Esophagus squamous epithelium (tissue), 5 donors: ENCODE measurements at places on chromosomes 16 and 17.

GRCh38 chr17:82188001-82188961 is 24.4 kb downstream of the CCDC57 start:
- DNase-seq, result no peak

GRCh38 chr16:84499638-84500037 is 4.8 kb downstream of the MEAK7 start:
- DNase-seq, result no peak

DNA sequence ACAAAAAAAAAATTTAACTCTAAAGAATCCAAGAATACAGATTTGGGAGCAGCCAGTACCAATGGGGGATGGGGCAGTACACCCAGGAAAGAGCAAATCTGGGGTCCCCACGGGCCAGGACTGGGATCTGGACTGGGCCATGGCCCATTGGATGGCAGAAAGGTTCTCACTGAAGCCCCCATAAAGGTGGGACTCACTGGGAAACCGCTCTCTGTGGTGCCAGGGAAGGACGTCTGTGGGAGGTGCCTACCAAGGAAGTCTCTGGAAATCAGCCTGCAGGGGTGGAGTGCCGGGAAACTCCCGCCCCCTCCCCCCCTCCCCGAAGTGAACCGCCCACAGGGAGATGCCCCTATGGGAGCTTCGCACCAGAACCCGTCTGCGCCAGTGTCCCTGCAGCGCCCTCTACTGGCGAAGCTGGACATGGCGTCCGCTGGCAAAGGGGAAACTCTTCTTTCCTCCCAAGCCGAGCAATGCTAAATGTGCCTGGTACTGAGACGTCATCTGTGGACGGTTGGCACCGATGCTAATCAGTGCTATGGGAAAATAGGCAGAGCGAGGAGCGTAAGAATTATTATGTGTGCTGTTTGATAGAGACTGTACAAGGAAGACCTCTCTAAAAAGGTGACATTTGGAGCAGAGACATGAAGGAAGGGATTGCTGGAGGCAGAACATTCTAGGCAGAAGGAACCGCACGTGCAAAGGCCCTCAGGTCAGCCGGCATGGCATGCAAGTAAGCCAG is 671.1 kb downstream of the WWOX start:
- no peak for DNase-seq

GRCh38 chr17:77459018-77459755 is 318.4 kb downstream of the SEC14L1 start:
- no peak for DNase-seq

GRCh38 chr17:49031965-49032928 is 35.1 kb downstream of the IGF2BP1 start:
- no peak for DNase-seq

GRCh38 chr17:67049025-67049739 is 4.8 kb downstream of the CACNG1 start:
- no peak for DNase-seq

GRCh38 chr16:27097800-27098230 is 31.1 kb downstream of the C16orf82 start:
- no peak for DNase-seq

- DNase-seq, result no peak
Measured at GRCh38 chr17:64998436-64999190, 57.9 kb downstream of the GNA13 start.

GRCh38 chr16:53428681-53429080 is 5.6 kb upstream of the RBL2 start:
- DNase-seq, result no peak

DNA sequence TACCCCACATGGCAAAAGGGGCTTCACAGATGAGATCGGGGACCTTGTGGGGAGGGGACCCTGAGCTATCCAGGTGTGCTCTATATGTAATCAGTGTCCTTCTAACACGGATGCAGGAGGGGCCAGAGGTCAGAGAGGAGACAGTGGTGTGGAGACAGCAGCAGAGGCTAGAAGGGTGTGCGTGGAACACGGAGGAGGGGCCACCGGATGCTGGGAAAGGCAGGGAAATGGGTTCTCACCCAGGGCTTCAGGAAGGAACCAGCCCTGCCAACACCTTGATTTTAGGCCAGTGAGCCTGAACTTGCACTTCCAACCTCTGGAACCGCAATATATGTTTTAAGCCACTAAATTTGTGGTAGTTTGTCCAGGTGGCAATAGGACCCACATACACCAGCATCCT is 4.6 kb upstream of the SLC38A8 start:
- no peak for DNase-seq

- no peak for DNase-seq
Measured at GRCh38 chr17:8801135-8801840, 2.1 kb upstream of the MFSD6L start.

DNA sequence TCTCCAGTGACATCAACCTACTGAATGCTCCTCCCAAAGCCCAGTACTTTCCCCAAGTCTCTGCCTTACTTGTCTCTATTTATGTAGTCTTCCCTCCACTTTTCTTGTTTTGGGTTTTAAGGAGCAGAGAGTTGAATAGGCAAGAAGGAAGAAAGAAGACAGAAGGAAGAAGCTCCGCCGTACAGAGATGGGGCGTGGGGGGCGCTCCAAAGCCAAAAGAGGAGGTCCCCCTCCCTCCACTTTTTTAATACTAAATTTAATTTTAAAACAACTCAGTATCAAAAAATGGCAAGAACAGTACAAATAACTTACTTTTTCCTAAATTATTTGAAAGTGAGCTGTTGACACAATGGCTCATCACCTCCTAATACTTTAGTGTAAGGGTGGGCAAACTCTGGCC is 4.6 kb downstream of the EFTUD2 start:
- DNase-seq, result no peak

DNA sequence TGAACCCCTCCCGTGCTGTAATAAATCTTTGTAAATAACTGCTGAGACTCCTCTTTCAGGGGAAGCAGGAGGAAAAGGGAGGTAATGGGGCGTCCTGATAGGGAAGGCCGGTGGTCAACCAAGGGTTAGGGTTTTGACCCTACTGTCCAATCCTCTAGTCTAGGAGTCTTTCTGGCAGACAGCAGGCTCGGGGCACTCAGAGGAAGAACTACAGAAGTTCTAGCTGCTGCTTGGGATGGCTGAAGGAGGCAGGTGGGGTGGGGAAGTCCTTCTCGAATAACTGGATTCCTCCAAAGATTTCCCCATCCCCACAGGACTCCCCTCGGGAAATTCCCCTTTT is 387 bp upstream of the STARD3 start:
- DNase-seq, result no peak

DNA sequence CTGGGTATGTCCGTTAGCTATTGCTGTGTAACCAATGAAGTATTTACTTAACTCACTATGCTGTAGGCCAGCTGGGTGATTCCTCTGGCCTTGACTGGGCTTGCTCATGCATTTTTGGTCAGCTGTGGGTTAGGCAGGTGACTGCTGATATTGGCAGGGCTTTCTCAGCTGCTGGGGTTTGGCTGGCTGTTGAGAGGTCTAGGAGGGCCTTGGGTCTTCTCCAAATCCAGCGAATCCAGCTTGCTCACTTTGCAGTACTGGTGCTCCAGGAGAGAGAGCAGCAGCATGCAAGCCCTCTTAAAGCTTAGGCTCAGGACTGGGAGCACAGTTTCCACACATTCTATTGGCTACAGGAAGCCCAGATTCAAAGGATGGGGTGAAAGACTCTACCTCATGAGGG is 270.1 kb downstream of the PHKB start:
- no peak for DNase-seq

DNA sequence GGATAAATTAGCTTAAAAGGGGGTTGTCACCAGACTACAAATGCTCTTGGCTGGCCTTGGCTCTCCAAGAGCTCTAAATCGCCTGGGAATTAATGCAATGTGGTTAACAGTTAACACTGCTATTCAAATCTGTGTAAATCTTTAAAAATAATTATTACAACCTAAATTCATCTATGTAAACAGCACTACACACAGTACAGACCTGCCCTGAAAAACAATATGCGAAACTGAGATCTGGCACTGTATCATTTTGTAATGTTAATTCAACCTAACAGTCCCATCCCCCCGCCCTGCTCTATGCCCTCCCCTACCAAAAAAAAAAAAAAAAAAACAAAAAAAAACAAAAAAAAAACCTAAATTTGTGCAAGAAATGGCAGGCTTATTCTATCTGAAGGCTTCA is 40.9 kb downstream of the DCUN1D3 start:
- DNase-seq, result no peak

GRCh38 chr17:47896672-47897490 is 845 bp downstream of the SP2 start:
- DNase-seq, result no peak

DNA sequence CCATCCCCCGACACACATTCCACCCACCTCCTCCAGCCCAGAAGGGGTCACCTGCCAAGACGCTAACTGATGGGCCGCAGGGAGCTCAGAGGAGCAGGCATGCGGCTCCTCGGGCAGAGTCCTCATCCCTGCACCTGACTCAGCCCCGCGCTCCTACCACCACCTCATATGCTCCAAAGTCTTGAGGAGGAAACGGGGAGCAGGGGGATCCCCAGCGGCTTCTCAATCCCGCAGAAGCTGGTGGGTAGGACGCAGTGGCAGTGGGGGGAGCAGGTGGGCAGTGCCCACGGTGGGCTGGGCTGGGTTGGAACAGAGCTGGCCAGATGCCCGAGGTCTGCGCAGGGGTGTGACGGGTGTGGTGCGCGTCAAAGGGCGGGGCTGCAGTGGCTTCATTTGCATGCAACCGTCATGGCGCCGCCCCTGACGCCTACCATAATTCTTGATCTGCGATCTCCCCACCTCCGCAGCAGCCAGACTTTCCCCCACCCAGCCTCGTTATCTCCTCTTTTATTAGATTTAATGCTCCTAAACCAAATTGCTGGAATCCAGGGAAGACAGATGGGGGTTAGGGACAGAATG is 39.0 kb upstream of the EMP2 start:
- no peak for DNase-seq

GRCh38 chr16:57894390-57895080 is 76.4 kb downstream of the CNGB1 start:
- no peak for DNase-seq

DNA sequence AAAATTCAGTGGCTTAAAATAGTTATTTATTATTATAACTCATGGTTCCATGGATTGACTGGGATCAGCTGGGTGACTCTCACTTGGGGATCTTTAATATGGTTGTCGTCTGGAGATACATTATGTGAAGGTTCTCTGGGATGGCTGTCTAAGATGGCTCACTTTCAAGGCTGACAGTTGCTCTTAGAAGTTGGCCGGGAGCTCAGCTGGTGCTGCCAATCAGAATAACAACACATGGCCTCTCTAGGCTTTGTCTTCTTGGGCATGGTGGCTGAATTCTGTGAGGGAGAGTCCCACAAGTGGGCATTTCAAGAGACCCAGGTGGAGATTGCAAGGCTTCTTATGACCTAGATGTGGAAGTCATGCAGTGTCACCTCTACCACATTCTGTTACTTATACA is 269.7 kb downstream of the CA10 start:
- DNase-seq, result no peak

GRCh38 chr17:67020293-67020766 is 24.0 kb upstream of the CACNG1 start:
- no peak for DNase-seq

DNA sequence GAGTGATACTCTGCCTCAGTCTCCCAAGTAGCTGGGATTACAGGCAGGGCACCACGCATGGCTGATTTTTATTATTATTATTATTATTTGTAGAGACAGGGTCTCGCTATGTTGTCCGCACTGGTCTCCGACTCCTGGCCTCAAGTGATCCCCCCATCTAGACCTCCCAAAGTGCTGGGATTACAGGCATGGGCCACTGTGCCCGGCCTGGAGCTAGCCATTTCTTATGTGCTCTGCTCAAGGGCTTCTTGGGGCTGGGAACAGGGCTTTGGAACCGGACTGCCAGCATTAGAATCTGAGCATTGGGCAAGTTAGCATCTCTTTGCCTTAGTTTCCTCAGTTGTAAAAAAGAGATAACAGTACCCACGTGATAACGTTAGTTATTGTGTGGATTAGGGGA is 111.3 kb downstream of the C16orf78 start:
- DNase-seq, result no peak

DNA sequence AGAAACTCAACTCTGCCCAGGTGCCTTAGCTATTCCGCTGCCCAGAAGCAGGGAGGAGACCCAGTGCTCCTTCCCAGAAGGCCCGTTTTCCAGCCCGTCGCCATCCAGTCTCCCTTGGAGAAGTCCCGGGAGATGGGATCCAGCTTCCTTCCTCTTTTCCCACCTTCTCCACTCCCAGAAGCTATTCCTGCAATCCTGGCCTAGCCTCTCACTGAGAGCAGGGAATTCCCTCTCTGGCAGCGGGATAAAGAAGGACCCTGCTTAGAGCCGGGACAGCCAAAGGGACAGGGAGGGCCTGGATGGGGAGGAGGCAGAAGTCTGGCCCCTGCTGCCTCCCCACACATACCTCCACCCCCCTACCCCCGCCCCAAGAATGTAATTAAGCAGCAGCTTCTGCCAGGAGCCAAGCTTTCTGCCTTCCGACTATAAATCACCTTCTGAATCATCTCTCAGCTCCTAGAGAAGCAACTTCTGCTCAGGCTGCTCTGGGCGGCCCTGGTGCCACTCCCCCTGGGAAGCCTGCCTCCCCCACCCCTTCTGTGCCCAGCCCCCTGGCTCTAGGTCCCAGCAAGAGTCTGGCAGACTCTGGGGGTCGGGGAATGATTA is 6.4 kb downstream of the WNT3 start:
- no peak for DNase-seq

DNA sequence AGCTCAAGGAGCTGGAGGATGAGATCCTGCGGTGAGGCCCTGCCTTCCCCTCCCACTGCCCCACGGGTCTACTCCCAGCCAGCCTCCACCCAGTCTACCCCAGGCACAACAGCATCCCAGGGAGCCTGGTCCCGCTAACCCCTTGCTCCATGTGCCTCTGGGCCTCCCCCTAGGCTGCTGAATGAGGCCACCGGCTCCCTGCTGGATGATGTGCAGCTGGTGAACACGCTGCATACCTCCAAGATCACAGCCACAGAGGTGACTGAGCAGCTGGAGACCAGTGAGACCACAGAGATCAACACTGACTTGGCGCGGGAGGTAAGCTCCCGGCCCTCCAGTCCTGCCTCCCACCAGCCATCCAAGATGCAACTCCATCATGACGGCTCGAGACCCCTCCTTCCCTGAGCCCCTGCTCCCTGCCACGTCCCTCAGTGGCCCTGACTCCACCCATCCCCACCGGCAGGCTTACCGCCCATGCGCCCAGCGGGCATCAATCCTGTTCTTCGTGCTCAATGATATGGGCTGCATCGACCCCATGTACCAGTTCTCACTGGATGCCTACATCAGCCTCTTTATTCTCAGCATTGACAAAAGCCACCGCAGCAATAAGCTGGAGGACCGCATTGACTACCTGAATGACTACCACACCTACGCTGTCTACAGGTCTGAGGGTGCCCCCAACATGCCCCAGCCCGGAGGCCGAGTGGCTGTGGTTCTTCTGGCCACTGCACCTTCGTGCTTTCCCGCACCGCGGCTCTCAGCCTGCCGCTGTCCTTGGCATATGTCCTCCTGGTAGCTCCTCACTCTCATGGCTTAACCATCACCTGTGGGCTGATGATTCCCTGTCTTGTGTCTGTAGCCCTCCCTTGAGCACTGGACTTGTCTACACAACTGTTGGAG is 15.0 kb upstream of the KDM6B start:
- no peak for DNase-seq
